Activated CD4-positive, alpha-beta T cell treated with anti-CD3 and anti-CD28 coated beads for 1 hour (primary cell): ENCODE measurements at places on chromosomes 11 and 22.

GRCh38 chr11:79332017-79332416, 108.8 kb downstream of the TENM4 start:
- no peak for DNase-seq

GRCh38 chr22:19357270-19358105, 66.0 kb upstream of the CLTCL1 start:
- DNase-seq: no peak

DNA sequence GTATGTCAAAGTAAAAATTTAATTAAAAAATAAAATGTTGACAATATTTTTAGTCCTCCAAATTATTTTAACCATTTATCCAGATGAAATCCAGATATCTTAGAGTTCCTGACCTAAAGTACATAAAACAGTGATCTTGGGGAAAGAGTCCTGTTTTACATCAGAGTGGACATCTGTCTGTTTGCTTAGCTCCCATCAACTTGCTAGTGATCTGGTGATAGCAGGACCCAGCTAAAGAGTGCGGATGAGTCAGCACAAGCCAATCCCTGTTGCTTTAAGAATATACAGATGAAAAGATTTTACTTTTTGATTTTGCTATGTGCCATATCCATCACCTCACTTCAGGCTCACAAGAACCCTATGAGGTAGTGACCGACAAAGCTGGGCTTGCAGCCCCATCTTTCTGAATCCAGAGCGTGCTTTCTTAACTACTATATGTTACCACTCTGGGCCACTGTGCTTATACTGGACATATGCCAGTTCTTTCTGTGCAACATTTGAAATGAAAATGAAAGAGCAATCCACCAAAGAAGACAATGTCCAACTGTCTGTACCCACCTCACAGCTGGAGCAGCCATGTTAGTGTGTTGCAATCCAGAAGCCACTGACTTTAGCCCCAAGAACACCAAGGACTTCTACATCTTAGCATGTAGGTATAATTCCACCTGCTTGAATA, 167.6 kb upstream of the SESN3 start:
- no peak for DNase-seq

- DNase-seq: no peak
These were observed 610.4 kb upstream of the B3GAT1 start for GRCh38 chr11:135022454-135022853.

GRCh38 chr11:34629711-34630110, 8.8 kb downstream of the EHF start:
- DNase-seq: no peak

- DNase-seq: no peak
These were observed 242.9 kb downstream of the NELL1 start for GRCh38 chr11:20912065-20912821.

- DNase-seq: no peak
These were observed 26.1 kb upstream of the RIC3 start for GRCh38 chr11:8194956-8195355.

GRCh38 chr22:50208939-50209892, 8.4 kb downstream of the SELENOO start:
- DNase-seq: no peak

DNA sequence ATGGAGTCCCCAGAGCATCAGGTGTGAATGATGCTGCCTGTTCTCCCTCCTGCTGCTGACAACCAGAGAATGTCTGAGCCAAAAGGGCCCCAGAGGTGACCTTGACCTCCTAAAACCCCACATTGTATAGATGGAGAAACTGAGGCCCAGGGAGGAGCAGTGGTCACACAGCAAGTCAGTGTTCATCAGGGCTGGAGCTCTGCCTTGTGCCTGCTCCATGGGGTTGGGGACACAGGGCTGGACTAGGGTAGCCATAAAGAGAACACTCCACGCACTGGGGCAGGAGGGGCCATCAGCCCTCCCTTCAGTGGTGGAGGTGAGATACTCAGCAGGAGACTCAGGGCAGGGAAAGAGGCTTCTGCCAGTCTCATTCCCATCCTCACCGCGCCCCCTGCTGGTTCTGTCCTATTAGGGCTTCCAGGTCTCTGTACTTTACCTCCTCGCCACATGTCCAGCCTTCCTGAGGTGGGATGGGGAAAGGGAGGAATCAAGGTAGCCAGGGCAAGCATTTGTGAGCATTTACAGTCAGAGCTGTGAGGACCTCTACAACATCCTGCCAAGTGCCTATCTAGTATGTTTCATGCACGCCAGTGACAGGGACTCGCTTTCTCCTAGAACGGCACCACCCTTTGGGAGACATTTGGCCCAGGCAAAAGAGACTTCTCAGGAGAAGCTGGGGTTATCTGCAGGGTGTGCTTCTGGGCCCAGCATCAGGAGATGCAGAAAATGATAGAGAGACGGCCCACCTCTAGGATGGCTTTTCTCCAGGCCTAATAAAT, 43.2 kb downstream of the NEU3 start:
- DNase-seq: peak; percentile 34
